ENCODE measurements at places on chromosomes 2 and 18. TPM values are rescaled to one million over a fixed set of nuclear protein-coding genes. Genes with fewer than 3 reads are reported as not detected.

SERPINB10 gene
- 0.93 TPM for total RNA-seq

GRCh38 chr2:72191441-72191840, 43.8 kb upstream of the CYP26B1 start:
- no peaks in the 10 kb centered on the region for H3K4me1 ChIP-seq
- H3K36me3 ChIP-seq = no peaks in the 10 kb centered on the region
- no peak for DNase-seq
- no peak overlapping the region for H3K4me3 ChIP-seq
- H3K27me3 ChIP-seq = no peaks in the 10 kb centered on the region

- H3K36me3 ChIP-seq = no peaks in the 10 kb centered on the region
- no peaks in the 10 kb centered on the region for H3K27me3 ChIP-seq
- H3K4me3 ChIP-seq = no peak overlapping the region
- DNase-seq = no peak
- no peak overlapping the region for H3K27ac ChIP-seq
- no peaks in the 10 kb centered on the region for H3K4me1 ChIP-seq
These were observed 154.2 kb upstream of the CNTNAP5 start for GRCh38 chr2:123870881-123871276.

SLC11A1 gene
- 0.72 TPM for total RNA-seq

ADGRF3 gene
- 0.40 TPM for total RNA-seq

DNA sequence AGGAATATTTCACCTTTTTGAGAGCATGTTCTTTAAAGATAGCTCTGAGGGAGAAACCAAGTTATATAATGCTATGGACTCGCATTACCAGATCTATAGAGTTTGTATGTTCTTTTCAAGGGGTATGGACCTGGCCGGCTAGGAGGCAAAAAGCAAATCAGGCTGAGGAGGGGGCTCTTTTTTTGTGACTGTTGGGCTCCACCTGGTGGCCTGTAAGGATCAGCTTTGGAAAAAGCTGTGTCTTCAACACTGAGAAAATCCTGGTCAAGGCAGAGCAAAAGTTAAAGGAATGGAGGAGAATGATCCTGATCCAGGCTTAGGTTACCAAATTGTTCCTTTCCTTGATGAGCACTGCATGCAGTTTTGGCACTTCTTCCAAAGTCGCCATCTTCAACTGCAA, 180.5 kb downstream of the DIS3L2 start:
- H3K36me3 ChIP-seq = no peaks in the 10 kb centered on the region
- no peaks in the 10 kb centered on the region for H3K27me3 ChIP-seq
- H3K4me1 ChIP-seq = no peaks in the 10 kb centered on the region
- H3K4me3 ChIP-seq = no peak overlapping the region
- peak; percentile 41 for DNase-seq

- H3K4me3 ChIP-seq = no peak overlapping the region
- no peak for DNase-seq
- H3K4me1 ChIP-seq = no peaks in the 10 kb centered on the region
These were observed 487.3 kb upstream of the DCC start for GRCh38 chr18:51852681-51853080.

DNA sequence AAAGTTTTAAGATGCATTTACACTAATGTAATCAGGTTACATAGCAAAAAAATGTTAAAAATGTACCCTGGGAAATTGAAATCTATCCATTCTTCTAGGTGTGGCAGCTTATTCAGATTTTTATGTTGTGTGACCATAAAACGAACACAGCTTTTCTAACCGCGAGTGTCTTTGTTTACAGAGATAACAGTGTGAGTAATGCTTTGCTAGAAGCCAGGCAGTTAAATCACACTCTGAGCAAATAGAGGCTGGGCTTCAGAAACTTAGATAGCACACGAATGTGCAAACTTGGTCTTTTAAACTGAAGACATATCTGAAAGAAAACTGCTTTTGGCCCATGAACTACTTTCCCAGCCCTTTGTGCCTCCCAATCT, 116.1 kb downstream of the SPTBN1 start:
- peak; percentile 84 for DNase-seq
- no peaks in the 10 kb centered on the region for H3K27me3 ChIP-seq
- H3K27ac ChIP-seq = peak overlapping the region; percentile 96
- no peak overlapping the region for H3K4me3 ChIP-seq
- H3K36me3 ChIP-seq = no peaks in the 10 kb centered on the region
- H3K4me1 ChIP-seq = peaks cover 81% of the 10 kb centered on the region

CCDC88A gene
- total RNA-seq = 30.4 TPM

HOXD11 gene
- total RNA-seq = 5.7 TPM

- H3K4me3 ChIP-seq = no peak overlapping the region
- no peaks in the 10 kb centered on the region for H3K36me3 ChIP-seq
- DNase-seq = no peak
- H3K27ac ChIP-seq = no peak overlapping the region
- peaks cover 28% of the 10 kb centered on the region for H3K4me1 ChIP-seq
- H3K27me3 ChIP-seq = no peaks in the 10 kb centered on the region
These were observed 7.2 kb downstream of the PCARE start for GRCh38 chr2:29066997-29067605.

DNA sequence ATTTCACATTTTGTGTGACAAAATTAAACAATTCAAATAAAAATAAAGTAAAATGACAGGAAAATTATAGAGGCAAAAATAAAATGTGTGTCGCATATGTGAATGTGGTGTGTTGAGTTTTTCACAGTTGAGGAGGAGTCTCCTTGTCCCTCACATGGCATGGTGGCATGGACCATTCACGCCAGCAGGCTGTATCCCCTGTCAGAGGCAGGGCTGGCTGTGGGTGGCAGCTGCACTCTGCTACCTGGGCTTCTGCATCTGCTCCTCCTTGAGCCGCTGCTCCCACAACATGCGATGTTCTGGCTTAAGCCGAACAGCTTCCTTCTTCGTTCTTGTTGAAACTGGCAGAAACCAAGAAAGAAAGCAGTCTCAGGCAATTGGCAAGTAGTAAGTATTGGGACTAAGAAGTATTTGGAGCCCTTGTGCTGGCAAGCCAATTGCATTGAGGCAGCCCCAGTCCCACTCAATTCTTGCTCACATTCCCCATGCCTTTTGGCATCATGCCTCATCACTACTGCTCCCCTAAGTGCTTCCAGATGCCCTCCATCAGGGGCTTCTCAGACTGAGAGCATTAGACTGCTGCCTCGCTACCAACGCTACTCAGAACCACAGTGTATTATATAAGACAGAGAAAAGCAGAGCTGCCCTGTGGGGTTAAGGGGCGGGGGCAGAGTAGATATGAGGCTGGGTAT, 177.9 kb upstream of the NABP1 start:
- H3K27me3 ChIP-seq = no peaks in the 10 kb centered on the region
- H3K27ac ChIP-seq = peak overlapping the region; percentile 55
- DNase-seq = peak; percentile 59

DNA sequence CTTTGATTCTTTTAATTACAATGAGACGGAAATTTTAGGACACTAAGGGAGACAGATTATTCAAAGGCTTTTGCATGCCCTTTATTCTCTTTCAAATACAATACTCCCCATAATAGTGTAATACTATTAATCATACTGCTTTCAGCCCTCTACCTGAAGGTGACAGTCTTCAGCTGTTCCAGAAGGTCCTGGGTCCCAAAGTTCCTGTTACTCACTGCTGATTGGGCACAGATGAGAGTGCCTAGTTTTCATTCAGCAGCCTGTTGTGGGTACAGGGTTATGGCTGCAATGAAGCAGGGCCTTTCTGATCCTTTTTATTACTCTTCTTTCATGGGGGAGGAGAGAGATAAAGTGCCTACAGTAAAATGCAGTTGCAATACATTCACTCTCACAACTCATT, 80.2 kb downstream of the NUP35 start:
- no peak for DNase-seq
- H3K27ac ChIP-seq = no peak overlapping the region
- H3K36me3 ChIP-seq = no peaks in the 10 kb centered on the region
- H3K4me1 ChIP-seq = no peaks in the 10 kb centered on the region
- H3K27me3 ChIP-seq = no peaks in the 10 kb centered on the region

DCDC2C gene
- total RNA-seq = not detected

DNA sequence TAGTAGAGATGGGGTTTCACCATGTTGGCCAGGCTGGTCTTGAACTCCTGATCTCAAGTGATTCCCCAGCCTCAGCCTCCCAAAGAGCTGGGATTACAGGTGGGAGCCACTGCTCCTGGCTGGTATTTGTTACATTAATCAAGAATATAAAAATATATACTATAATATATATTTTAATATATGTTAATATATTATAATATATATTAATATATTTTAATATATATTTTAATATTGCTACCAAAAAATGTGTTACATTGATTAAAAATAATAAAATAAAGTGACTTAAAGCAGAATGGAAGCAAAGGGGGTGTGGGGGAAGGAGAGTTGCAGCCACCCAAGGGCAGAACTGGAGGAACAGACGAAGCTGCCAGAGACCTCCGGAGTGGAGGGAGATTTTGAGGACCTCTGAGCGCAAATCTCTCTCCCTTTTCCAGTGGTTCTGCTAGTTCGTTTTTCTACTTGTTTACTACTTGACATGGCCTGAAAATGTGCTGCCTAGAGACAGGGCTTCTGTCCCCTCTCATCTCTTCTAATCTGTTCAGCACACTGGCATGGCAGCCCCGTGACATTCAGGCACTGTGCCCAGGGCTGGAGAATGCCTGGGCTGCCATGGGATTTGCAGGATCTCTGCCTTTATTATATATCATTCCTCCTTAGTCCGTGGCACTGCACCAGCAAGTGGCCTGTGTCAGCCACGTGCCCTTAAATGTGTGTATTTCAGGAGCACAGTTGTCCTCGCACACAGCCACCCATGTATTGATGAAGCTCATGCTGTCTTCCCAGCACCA, 47.9 kb upstream of the RAB12 start:
- no peaks in the 10 kb centered on the region for H3K36me3 ChIP-seq
- no peak for DNase-seq
- H3K4me3 ChIP-seq = no peak overlapping the region

- DNase-seq = no peak
- H3K36me3 ChIP-seq = no peaks in the 10 kb centered on the region
- no peak overlapping the region for H3K27ac ChIP-seq
- H3K4me3 ChIP-seq = no peak overlapping the region
- peaks cover 38% of the 10 kb centered on the region for H3K4me1 ChIP-seq
These were observed 37.7 kb downstream of the HS1BP3 start for GRCh38 chr2:20612925-20613916.

GPR35 gene
- total RNA-seq = 14.7 TPM

MDH1B gene
- 0.16 TPM for total RNA-seq

CRIM1 gene
- total RNA-seq = 40.8 TPM

- no peak for DNase-seq
- H3K27ac ChIP-seq = no peak overlapping the region
- no peak overlapping the region for H3K4me3 ChIP-seq
- H3K4me1 ChIP-seq = no peaks in the 10 kb centered on the region
- no peaks in the 10 kb centered on the region for H3K27me3 ChIP-seq
These were observed 3.2 kb upstream of the MREG start for GRCh38 chr2:216016581-216016980.

DNA sequence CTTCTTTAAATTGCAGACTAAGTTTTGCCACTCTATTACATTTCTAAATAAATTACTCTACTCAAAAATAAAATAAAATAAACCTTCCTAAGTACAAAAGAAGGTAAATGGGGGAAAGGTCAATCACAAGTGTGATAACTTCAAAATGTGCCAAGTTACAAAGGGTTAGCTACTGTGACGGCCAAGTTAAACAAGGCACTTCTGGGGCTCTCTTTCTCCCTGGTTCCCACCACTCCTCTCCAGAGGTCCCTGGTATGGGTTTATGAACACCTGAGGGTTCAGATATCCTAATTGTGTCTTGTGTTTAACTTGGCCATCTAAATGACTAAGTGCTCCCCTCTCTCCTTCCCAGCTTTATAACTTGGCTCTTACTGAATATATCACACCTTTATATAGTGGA, 5.4 kb downstream of the ZNF521 start:
- DNase-seq = no peak
- no peak overlapping the region for H3K4me3 ChIP-seq
- peaks cover 49% of the 10 kb centered on the region for H3K27me3 ChIP-seq
- no peaks in the 10 kb centered on the region for H3K4me1 ChIP-seq
- no peak overlapping the region for H3K27ac ChIP-seq

- no peaks in the 10 kb centered on the region for H3K36me3 ChIP-seq
- no peaks in the 10 kb centered on the region for H3K4me1 ChIP-seq
- no peak for DNase-seq
- no peak overlapping the region for H3K4me3 ChIP-seq
- H3K27ac ChIP-seq = no peak overlapping the region
These were observed 65.1 kb upstream of the CXCR4 start for GRCh38 chr2:136183097-136183496.

GRCh38 chr18:34647251-34647650, 62.8 kb upstream of the DTNA start:
- H3K4me3 ChIP-seq = no peak overlapping the region
- no peak overlapping the region for H3K27ac ChIP-seq
- no peaks in the 10 kb centered on the region for H3K27me3 ChIP-seq

- no peaks in the 10 kb centered on the region for H3K36me3 ChIP-seq
- H3K27ac ChIP-seq = no peak overlapping the region
These were observed 1612.6 kb upstream of the CELF4 start for GRCh38 chr18:39178166-39178565.

DNA sequence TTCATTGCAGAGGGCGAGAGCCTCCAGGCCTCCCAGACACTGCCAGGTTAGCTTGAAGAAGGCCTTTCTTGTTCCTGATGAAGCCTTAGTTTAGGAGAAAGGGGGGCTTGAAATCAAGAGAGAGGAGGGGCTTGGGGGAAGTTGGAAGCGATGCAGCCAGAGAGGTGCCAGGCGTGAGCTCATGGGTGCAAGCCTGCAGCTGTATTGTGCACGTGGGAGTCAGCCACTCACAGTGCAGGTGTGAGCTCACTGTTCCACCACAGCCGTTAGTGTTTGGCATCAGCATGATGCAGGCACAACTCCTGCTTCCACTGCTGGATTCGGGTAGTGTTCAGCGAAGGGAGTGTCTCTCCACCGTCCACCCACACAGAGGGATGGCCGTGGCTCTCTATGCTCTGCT, 68.4 kb upstream of the ALPP start:
- H3K27me3 ChIP-seq = no peaks in the 10 kb centered on the region
- H3K4me3 ChIP-seq = no peak overlapping the region
- no peaks in the 10 kb centered on the region for H3K4me1 ChIP-seq
- no peaks in the 10 kb centered on the region for H3K36me3 ChIP-seq

- H3K4me1 ChIP-seq = no peaks in the 10 kb centered on the region
- DNase-seq = no peak
- H3K4me3 ChIP-seq = no peak overlapping the region
- peaks cover 38% of the 10 kb centered on the region for H3K27me3 ChIP-seq
- no peaks in the 10 kb centered on the region for H3K36me3 ChIP-seq
These were observed 6.0 kb downstream of the ATP6V1B1 start for GRCh38 chr2:70941701-70942100.

DNA sequence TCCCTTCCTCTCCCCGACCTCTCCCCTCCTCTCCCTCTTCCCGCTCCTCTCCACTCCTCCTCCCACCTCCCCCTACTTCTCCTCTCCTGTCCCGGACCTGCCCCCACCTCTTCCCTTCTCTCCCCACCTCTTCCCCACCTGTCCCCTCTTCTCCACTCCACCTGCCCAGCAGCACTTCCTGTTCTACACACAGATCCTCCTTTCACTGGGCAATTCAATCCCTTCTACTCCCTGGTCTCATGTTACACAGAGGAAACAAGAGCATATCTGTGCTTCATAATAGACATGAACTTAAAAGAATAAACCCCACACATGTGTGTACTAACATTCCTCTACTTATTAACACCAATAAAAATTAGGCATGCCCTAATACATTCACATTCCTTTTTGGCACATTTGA, 34.8 kb downstream of the TIMM21 start:
- H3K27ac ChIP-seq = no peak overlapping the region
- no peaks in the 10 kb centered on the region for H3K4me1 ChIP-seq
- DNase-seq = no peak
- H3K36me3 ChIP-seq = no peaks in the 10 kb centered on the region

GRCh38 chr2:208722731-208723130, 316.1 kb downstream of the PTH2R start:
- no peaks in the 10 kb centered on the region for H3K27me3 ChIP-seq
- DNase-seq = peak; percentile 9
- H3K27ac ChIP-seq = no peak overlapping the region

ONECUT2 gene
- 1.7 TPM for total RNA-seq
